CD4-positive, alpha-beta T cell treated with Interleukin-21 for 1 hour (primary cell): ENCODE measurements at places on chromosomes 13 and 19.

DNA sequence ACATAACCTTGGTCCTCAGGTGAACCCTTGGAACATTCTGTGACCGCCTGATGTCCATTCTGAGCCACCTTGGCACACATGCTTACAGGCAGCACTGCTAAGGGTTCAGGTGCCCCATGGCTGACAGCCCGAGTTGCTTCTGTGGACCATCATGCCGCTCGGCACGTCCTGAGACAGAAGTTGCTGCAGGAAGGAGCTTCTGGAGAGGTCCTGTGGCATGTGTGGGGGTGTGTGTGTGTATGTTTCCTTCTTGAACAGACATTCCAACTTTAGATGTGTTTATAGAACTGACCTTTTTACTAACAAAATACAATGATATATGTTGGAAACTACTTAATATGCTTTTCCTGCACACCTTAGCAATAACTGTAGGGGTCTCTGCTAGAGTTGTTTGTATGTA lies 4.8 kb upstream of the C1QTNF9 start:
- DNase-seq: no peak

DNA sequence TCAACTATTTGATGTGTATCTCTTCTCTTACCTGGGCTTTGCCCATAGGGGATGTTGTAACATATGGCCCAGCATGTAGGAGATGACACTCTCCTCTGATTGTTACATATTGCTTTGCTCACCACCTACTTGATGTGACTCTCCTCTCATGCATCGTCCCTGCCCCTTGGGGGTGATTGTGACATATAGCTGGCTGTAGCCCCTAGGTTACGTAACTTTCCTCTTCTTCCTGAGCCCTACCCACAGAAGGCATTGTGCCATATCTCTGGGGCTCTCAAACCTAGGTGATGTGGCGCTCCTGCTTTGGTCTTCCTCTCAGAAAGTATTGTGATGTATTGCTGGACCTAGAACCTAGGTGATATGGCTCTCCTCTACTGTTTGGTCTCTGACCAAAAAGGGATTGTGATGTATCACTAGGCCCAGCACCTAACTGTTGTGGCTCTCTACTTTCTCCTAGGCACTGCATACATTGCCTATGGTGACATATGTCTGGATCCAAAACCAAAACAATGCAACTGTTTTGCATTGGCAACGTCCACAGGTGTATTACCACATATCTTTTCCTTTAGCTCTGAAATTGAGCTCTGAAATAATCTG lies 71.9 kb upstream of the ZNF724 start:
- DNase-seq: no peak

DNA sequence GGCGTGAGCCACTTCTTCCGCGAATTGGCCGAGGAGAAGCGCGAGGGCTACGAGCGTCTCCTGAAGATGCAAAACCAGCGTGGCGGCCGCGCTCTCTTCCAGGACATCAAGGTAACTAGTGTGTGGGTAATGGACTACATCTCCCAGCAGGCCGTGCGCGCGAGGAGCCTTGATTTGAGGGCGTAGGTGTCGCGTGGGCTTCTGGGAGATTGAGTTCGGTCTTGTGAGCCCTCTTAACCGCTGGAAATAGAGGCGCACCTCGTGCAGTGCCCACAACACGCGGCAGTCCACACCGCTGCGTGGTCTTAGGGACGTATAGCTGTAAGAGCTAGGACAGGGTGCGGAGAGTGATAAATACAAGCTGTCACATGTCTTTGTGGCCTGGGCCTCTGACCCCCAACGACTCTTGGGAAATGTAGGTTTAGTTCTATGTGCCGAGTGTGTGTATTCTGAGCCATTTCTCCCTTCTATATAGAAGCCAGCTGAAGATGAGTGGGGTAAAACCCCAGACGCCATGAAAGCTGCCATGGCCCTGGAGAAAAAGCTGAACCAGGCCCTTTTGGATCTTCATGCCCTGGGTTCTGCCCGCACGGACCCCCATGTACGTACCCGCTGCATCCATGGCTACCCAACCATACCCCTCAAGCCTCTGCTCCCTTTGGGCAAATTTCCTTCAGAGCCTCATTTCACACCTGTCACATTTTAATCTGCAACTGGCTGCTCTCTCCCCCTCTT lies 864 bp downstream of the FTL start:
- DNase-seq: peak; percentile 90

- DNase-seq: no peak
Observed at GRCh38 chr19:33498391-33499000, 23.1 kb downstream of the PEPD start.

DNA sequence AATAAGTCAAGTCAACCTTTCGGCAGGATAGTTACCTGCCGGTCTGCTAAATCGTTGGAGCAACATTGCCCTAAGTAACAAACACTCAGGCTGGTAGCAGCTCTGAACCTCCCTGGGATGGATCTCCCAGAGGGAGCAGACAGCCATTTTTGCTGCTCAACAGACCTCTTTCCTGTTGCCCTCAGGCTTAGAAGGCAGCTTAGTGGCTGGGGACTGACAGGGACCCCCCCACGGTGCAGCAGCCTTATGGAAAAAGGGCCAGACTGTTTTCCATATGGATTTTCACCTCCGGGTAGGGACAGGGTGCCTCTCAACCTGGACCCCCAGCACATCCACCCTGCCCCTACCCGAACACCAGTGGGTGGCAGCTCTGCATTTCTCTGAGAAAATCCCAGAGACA lies 49.7 kb downstream of the UBL3 start:
- no peak for DNase-seq

DNA sequence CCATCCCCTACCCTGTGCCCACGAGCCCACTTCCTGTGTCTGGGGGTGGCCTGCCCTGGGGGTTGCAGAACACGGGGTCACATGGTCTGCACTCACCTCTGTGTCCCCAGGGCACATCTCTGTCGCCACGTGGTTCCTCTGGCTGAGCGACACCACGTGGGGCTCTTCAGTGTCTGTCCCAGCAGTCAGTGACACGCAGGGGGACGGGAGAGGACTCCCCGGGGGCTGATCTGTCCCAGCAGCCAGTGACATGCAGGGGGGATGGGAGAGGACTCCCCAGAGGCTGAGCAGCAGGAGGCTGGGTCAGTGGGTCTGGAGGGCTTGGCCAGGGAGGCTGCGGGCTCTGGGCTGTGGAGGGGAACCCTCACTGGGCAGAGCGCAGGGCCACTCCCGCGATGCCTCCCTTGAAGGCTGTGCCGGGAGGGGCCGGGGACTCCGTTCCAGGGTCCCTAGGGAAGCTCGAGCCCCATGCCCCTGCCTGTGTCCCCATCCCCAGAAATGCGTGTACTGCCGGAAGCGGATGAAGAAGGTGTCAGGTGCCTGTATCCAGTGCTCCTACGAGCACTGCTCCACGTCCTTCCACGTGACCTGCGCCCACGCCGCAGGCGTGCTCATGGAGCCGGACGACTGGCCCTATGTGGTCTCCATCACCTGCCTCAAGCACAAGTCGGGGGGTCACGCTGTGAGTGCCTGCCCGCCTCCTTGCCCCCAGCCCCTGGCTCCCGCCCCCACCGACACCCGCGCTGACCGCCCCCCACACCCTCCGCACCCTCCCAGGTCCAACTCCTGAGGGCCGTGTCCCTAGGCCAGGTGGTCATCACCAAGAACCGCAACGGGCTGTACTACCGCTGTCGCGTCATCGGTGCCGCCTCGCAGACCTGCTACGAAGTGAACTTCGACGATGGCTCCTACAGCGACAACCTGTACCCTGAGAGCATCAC lies 174.8 kb downstream of the KDM4B start:
- DNase-seq: no peak

DNA sequence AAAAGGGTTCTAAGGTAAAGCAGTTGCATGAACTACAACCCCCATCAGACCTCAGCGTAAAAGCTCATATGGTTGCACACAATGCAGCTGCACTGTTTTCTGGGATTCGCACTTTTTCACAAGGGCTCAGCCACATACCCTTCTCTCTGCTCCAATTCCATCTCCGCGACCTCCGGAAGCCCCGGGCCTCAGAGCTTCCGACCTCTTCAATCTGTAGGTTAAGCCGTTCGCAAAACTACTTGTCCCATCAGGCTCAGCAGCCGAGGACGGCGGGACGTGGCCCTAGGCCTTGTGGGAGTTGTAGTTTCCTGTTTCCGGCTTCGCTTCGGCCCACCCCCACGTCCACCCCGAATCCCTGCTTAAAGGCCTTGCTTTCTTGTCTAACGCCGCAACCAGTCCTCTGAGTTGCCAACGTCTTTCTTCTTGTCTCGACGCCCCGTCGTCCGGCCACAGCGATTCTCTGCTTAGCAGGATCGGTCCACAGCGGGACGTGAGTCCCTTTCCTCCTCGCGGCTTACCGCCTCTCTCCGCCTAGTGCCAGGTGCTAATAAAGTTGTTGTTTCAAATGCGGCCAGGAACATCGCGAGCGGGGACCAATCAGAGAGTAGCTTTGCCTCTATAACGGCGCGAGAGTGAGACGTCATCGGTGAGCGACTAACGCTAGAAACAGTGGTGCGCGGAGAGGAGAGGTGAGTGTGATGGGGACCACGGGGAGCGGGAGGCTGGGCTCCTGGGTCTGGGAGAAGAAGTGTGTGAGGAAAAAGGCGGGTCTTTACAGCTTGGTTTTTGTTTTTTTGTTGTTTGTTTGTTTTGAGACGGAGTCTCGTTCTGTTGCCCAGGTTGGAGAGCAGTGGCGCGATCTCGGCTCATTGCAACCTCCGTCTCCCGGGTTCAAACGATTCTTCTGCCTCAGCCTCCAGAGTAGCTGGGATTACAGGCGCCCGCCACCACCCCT lies at the start of the genes PRPF31 and TFPT:
Gene PRPF31 (plus strand): TSS at position 646 of the 955 bp plus-strand sequence. CDS start 2,525 bp downstream, outside the sequence.
Gene TFPT (minus strand): TSS at position 549 of the 955 bp plus-strand sequence. CDS start 388 bp downstream, at position 161.
- peak; percentile 97 for DNase-seq

GRCh38 chr13:75073786-75074185 lies 408.2 kb downstream of the TBC1D4 start:
- DNase-seq: no peak

GRCh38 chr13:60944863-60945262 lies 470.8 kb downstream of the PCDH20 start:
- no peak for DNase-seq

DNA sequence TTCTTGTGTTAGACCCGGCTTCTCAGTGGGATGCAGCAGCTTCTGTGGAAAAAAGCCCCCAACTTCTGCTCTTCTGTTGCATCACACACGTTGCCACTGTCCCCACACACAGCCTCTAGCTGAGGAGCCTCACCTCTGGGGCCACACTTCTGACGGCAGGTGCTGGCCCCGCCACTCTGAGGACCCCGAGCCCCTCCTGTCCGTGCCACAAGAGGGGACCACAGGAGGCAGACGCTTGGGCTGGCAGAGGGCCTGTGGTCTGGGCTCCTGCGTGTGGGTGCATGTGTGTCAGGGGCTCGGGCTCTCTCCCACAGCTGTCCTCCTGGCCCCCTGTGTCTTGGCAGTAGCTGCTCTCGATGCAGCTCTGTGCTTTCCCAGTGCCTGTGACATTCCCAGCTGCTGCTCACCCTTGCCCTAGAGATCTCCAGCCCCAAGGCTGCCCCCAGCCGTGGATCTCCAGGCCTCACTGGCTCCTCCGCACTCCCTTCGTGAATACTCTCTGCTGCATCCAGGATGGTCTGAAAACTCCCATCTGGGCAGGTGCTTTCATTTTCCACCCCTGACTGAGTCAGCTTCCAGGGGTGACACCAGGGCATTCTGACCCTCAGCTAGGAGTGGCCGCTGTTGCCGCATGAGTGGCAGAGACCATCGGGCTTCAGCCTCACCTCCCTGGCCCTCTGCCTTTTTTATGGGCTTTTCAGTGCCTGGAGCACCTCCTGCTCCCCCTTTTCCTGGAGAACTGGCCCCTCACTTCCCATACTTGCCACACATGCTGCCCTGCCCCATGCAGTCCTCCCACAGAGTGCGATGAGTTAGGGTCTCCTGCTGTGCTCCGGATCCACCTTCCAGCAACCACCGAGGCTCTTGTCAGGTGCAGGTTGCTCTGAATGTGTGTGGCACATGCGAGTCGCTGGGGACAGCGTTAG lies 13.7 kb downstream of the MAU2 start:
- no peak for DNase-seq

- DNase-seq: no peak
Observed at GRCh38 chr13:32165796-32166195, 134.2 kb downstream of the FRY start.

GRCh38 chr19:4866595-4867424 lies 657 bp downstream of the PLIN3 start:
- DNase-seq: peak; percentile 63

DNA sequence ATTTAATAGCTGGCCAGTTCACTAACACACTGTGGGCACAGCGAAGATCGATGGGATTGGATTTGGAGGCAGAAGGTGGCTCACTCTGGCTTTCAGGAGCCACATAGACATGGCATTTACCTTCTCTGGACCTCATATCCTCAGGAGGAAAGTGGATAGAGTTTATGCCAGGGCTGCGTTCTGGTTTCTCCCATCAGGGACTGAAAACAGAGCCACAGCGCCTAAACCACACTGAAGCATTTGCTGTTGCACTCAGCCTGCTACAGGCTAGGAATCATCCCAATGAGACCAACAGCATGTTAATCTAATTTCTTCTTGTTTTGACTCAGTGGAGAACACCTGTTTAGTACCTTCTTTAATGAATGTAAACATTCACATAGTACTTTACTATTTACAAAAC lies 1.6 kb downstream of the CYSLTR2 start:
- DNase-seq: no peak

DNA sequence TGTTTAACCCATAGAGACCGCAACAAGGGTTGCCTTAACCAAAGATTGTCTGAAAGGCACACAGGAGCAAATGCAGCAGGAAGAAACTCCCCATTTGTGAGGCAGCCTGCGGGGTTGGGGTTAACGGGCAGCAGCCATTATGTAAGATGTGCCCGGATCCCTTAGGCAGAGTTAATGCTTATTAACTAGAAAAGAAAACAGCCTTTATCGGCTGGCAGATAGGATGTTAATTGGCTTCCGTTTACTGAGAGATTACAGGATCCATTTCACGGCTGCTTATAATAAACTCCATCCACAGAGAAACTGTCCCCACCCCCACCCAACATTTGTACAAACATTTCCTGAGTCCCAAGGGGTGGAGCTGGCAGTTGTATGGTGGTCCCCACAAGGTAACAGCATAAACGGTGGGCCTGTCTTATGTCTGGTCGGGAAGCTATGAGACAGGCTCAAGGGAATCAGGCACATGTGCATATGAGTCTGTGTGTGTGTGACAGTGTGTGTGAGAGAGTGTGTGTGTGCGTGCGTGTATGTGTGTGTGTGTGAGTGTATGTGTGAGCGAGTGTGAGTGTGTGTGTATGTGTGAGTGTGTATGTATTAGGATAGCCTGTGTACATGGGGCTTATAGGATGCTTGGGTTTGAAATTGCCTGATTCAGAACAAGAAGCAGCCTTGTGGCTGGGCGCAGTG lies 10.5 kb downstream of the SLC25A42 start:
- DNase-seq: no peak
